ENCODE measurements at places on chromosomes 6 and 20. TPM values are rescaled to one million over a fixed set of nuclear protein-coding genes. Genes with fewer than 3 reads are reported as not detected.

The BMP5 gene
- not detected for total RNA-seq

GRCh38 chr6:138944412-138944811 lies 43.6 kb downstream of the REPS1 start:
- DNase-seq = no peak
- H3K27ac ChIP-seq = no peak overlapping the region
- H3K36me3 ChIP-seq = peaks cover 24% of the 10 kb centered on the region
- no peaks in the 10 kb centered on the region for H3K4me1 ChIP-seq

GRCh38 chr6:154458565-154459470 lies 51.7 kb downstream of the CNKSR3 start:
- no peaks in the 10 kb centered on the region for H3K4me1 ChIP-seq
- H3K27me3 ChIP-seq = no peaks in the 10 kb centered on the region
- DNase-seq = no peak
- peak overlapping the region; percentile 89 for H3K27ac ChIP-seq
- H3K4me3 ChIP-seq = no peak overlapping the region

The COL11A2 gene
- total RNA-seq = 0.11 TPM

GRCh38 chr6:12113190-12113577 lies 101.1 kb downstream of the HIVEP1 start:
- no peaks in the 10 kb centered on the region for H3K4me1 ChIP-seq
- no peak for DNase-seq
- no peak overlapping the region for H3K27ac ChIP-seq
- H3K27me3 ChIP-seq = no peaks in the 10 kb centered on the region

The IL20RA gene
- total RNA-seq = not detected

DNA sequence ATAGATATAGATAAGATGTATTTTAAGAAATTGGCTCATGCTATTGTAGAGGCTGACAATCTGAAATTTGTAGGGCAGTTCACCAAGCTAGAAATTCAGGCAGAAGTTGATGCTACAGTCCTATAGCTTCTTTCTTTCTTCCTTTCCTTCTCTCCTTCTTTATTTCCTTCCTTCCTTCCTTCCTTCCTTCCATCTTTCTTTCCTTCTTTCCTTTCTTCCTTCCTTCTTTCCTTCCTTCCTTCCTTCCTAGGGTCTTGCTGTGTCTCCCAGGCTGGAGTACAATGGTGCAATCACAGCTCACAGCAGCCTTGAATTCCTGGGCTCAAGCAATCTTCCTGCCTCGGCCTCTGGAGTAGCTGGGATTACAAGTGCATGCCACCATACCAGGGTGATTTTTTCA lies 55.3 kb downstream of the TFAP2A start:
- no peak overlapping the region for H3K4me3 ChIP-seq
- H3K27me3 ChIP-seq = no peaks in the 10 kb centered on the region
- H3K36me3 ChIP-seq = no peaks in the 10 kb centered on the region
- H3K4me1 ChIP-seq = no peaks in the 10 kb centered on the region
- DNase-seq = no peak

GRCh38 chr6:24858177-24858653 lies 59.5 kb upstream of the ARMH2 start:
- DNase-seq = no peak
- H3K36me3 ChIP-seq = no peaks in the 10 kb centered on the region
- no peaks in the 10 kb centered on the region for H3K27me3 ChIP-seq
- no peak overlapping the region for H3K4me3 ChIP-seq

- no peak overlapping the region for H3K4me3 ChIP-seq
- H3K36me3 ChIP-seq = no peaks in the 10 kb centered on the region
- H3K27me3 ChIP-seq = no peaks in the 10 kb centered on the region
Measured at GRCh38 chr20:50837532-50838321, 42.9 kb downstream of the BCAS4 start.

The MYCT1 gene
- 15.6 TPM for total RNA-seq

GRCh38 chr20:54624706-54625390 lies 149.5 kb downstream of the DOK5 start:
- no peaks in the 10 kb centered on the region for H3K36me3 ChIP-seq
- H3K27me3 ChIP-seq = no peaks in the 10 kb centered on the region
- H3K27ac ChIP-seq = no peak overlapping the region
- H3K4me1 ChIP-seq = no peaks in the 10 kb centered on the region
- no peak for DNase-seq

The ELOVL2 gene
- 0.11 TPM for total RNA-seq

DNA sequence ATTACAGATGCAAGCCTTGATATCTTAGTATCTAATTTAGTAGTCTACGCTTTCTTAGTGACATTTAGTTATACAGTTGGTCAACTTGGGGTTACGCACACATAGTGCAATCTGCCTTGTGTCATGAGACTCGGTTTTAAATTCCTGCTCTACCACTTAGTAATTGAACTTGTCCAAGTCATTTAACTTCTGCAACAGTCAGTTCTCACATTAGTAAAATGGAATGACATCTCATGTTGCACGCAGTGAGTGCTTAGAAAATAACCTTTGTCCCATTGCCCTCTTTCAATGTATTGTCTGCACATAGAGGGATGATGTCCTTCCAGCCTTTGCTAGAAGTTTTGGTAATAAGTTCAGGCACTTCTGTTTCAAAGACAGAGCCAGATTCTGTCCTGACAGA lies 48.6 kb downstream of the TMEM170B start:
- no peak overlapping the region for H3K4me3 ChIP-seq
- H3K27me3 ChIP-seq = no peaks in the 10 kb centered on the region
- DNase-seq = no peak
- H3K4me1 ChIP-seq = peaks cover 25% of the 10 kb centered on the region

The SMLR1 gene
- not detected for total RNA-seq

DNA sequence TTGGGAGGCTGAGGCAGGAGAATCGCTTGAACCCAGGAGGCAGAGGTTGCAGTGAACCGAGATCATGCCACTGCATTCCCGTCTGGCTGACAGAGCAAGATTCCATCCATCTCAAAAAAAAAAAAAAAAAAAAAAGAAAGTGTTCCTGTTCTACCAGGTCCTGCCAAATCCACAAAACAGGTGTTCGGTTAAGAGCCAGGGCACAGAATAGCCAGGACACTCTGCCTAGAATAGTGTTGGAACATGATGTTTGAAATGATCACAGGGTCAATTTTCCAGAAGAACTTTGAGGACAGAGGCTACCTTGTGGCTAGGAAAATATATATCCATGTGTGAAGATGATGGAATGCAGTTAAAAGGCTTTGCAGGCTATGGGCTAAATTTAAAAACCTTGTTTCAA lies 63.6 kb upstream of the TRAF3IP2 start:
- H3K4me1 ChIP-seq = peaks cover 15% of the 10 kb centered on the region
- DNase-seq = no peak
- H3K27me3 ChIP-seq = no peaks in the 10 kb centered on the region
- H3K36me3 ChIP-seq = peaks cover 17% of the 10 kb centered on the region
- H3K27ac ChIP-seq = no peak overlapping the region

DNA sequence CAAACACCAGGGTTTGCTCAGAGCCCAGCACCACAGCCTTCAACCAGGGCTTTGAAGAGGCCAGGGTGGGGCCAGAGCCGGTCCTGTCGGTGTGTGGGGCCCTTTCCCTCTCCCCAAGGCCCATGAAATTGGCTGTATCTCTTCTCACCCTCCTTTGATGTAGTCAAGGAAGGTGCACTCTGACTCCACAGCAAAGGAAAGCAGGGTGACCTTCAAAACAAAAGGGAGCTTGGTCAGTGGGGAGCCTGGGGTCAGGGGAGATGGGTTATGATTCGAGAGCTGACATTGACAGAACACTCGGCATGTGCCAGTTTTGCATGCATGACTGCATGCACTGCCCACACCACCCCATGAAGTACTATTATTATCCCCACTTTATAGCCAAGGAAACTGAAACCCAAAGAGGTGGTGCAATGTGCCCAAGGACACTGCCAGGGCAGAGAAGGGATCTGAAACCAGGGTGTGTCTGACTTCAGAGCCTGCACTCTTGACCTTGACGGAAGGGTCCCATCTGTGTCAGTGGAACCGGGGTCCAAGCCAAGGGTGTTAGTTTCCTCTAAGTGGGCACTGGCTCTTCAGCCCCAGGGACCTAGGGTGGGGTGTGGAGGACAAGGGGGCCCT lies 55.4 kb downstream of the RAB44 start:
- H3K36me3 ChIP-seq = no peaks in the 10 kb centered on the region
- no peaks in the 10 kb centered on the region for H3K27me3 ChIP-seq
- H3K4me1 ChIP-seq = no peaks in the 10 kb centered on the region
- no peak for DNase-seq
- H3K4me3 ChIP-seq = no peak overlapping the region

GRCh38 chr6:29892696-29893095 lies 49.6 kb upstream of the HLA-A start:
- no peak overlapping the region for H3K4me3 ChIP-seq
- no peak overlapping the region for H3K27ac ChIP-seq
- no peaks in the 10 kb centered on the region for H3K36me3 ChIP-seq
- H3K4me1 ChIP-seq = peaks cover 2% of the 10 kb centered on the region
- no peak for DNase-seq

The MCCD1 gene
- not detected for total RNA-seq

GRCh38 chr20:35146299-35146919 lies 727 bp downstream of the EDEM2 start:
- H3K4me3 ChIP-seq = peak overlapping the region; percentile 64
- peak overlapping the region; percentile 70 for H3K27ac ChIP-seq
- H3K36me3 ChIP-seq = peaks cover 29% of the 10 kb centered on the region
- H3K27me3 ChIP-seq = no peaks in the 10 kb centered on the region
- no peaks in the 10 kb centered on the region for H3K4me1 ChIP-seq
- DNase-seq = no peak

GRCh38 chr20:385448-385847 lies 4.9 kb downstream of the TRIB3 start:
- H3K36me3 ChIP-seq = peaks cover 20% of the 10 kb centered on the region
- H3K27ac ChIP-seq = no peak overlapping the region
- H3K4me3 ChIP-seq = no peak overlapping the region
- DNase-seq = no peak

DNA sequence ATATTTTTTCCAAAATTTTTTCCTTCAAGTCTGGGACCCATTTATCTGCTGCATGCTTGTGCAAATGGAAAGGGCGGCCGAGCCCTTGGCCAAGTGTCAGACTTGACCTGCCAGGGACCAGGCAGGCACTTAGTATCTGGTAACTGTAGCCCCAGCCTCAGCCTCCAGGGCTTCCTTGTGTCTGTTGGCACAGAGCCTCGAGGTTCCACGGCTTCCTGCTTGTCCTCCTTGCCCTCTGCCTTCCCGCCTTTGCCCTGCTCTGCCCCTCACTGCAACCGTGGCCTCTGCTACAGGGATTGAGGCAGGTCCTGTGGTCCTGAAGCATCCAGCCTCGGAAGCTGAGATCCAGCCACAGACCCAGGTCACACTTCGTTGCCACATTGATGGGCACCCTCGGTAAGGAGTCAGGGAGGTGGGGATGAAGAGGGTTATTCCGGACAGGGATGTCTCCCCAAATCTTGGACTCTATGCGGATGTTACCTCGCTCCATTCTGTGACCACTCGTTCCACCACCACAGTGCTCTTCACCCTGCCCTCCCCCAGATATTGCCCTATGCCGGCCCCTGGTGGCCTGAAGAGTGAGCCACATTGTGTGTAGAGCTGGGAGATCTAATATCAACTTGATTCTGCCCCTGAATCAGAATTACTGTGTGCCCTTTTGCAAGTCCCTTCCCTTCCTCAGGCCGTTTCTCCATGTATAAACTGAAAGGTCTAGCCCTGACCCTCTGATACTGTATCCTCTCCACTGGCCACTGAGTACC lies 41.5 kb upstream of the SRF start:
- H3K4me3 ChIP-seq = peak overlapping the region; percentile 24
- H3K27me3 ChIP-seq = no peaks in the 10 kb centered on the region
- H3K27ac ChIP-seq = no peak overlapping the region
- H3K4me1 ChIP-seq = peaks cover 3% of the 10 kb centered on the region
- H3K36me3 ChIP-seq = no peaks in the 10 kb centered on the region
- DNase-seq = no peak

DNA sequence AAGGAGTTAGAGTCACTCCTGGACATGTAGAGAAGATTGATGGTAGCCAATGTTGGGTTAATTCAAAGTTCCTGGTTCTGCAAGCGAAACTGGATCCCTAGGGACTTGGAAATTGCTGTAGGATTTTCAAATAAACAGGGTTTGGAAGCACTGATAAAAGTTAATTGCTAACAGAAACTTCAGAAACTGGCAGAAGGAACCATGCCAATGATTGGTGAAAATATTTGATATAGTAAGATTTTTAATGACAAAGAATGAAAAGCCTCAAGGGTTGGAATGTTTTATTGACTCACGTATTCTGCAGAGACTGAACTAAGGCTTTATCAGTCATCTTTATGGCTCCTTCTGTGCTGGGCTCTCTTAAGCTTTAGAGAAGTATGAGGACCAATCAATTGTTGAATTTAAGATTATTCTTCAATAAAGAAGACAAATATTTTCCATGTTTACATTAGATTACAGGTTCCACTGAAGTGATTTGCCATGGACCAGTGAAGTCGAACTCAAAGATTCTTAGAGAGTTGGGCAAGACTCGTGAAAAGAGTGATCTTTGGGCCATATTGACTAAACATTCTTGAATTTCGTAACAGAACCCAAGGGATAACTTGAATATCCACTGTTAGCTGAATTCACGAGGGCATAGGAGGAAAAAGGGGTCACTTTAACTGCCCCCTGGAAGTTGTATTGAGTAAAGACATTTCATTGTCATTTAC lies 371.4 kb downstream of the HDGFL1 start:
- no peak overlapping the region for H3K27ac ChIP-seq
- no peak overlapping the region for H3K4me3 ChIP-seq

DNA sequence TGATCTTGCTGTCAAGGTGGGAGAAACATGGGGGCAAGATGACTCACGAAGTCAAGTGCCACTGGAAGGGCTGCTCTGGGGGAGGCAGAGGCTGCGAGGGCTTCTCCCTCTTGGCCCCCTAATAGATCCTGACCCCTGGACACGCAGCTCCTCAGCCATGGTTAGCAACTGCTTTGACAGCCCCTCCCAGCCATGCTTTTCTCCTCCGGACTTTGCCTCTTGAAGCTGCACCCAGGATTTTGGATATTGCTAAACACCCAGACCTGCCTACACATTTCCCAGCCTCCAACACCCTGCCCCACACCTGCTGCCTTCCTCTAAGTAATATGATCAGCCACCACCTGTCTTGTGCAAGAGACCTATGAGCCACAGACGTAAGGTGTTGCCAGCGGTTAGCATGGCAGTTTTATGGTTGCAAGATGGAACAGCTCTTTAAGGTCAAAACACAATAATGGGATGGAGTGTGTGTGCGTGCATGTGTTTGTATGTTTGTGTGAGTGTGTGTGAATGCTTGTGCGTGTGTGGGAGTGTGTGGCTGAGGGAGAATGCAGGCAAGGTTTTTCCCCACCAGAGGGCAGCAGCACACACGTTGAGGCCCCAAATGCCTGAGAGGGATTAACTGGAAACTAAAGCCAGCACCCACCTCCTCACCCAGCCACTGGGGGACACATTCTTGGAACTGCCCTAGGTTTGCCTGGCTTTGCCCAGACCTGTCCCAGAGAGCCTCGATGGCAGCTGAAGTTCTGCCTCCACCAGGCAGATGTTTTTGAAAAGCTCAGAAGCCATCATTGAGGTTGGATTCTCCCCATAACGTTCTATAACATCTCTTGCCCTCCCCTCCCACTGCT lies 2.5 kb downstream of the IP6K3 start:
- no peak for DNase-seq
- no peaks in the 10 kb centered on the region for H3K27me3 ChIP-seq
- H3K4me3 ChIP-seq = no peak overlapping the region
- no peak overlapping the region for H3K27ac ChIP-seq
- H3K36me3 ChIP-seq = no peaks in the 10 kb centered on the region
- H3K4me1 ChIP-seq = no peaks in the 10 kb centered on the region

The FOXC1 gene
- total RNA-seq = 125 TPM
